ENCODE measurements at places on chromosomes 12 and 14.
A peak's percentile ranks its signal among the peaks of the same experiment; 100 is the strongest.

GRCh38 chr12:5187136-5187535, 143.5 kb downstream of the KCNA5 start:
- no peak for DNase-seq

DNA sequence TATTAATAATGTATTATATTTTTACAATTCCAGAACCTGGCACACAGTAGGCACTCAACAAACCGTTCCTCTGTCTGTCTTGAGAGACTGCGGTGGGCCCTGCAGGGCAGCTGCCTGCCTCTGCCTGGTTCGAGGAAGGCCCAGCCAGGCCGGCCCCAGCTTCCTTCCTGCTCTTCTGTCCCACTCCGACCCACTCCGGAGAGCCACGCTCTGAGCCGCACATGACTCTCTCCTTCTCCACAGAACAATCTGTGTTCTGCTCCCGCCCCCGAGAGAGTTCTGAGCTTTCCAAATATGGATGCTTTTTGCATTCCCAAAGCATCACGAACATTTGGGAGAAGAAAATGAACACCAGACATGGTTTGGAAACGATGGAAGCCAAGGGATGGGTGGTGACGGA, 57.3 kb downstream of the TTC7B start:
- no peak for DNase-seq

GRCh38 chr12:6172862-6173261, 27.3 kb upstream of the CD9 start:
- no peak for DNase-seq

GRCh38 chr12:49807991-49808580, 20.1 kb downstream of the NCKAP5L start:
- no peak for DNase-seq

DNA sequence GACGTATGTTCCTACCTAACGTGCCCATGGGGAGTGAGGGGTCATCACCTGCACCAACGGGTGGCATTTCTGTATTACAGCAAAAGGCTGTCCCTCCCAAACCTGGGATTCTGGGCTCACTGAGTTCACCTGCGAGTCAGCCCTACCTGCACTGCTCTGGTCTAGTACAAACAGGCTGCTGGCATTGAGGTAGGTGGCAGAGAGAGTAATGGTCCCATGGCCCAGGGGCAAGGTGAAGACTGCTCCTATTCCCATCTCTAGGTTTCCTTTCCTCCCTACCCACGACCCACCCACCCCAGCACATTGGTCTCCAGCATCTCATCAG, 421 bp downstream of the SUOX start:
- no peak for DNase-seq

GRCh38 chr14:24880689-24881088, 169.3 kb downstream of the STXBP6 start:
- DNase-seq: no peak

DNA sequence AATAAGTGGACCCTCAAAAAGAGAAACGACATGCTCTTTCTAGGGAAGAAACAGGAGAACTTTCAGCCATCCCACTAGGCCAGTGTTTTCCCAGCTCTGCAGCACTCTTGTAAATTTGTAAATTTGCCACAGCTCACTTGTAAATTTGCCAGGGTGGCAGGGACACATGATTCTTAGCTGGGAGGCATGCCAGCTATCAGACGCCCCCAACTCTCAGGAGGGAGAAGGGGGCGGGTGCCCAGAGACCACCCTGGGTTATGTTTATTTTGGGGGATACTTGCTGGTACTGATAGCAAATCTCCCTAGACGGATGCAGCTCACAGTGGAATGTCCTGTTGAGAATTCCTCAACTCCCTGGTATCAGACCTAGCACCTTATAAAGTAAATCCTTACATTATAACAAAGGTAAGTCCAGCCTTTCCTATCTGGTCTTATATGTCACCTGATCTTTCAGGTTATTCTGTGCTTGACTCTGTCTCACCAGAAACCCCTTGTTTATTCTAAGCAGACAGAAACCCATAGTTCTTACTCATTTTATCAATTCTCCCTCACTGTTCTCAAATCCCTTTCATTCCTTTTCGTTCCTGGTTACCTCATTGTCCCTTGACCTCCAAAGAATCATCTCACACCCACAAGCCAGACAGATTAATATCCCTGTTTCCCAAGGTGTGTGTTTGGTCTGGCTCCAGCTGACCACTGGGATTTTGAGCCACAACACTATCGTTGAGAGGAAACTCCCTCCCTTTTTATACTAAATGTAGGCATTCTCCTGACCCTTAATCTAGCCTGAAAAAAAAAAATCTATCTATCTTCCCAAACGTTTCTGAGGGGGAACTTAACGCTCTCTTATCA, 69.3 kb upstream of the HMGA2 start:
- no peak for DNase-seq

GRCh38 chr14:61511558-61511948, 183.8 kb upstream of the HIF1A start:
- no peak for DNase-seq

DNA sequence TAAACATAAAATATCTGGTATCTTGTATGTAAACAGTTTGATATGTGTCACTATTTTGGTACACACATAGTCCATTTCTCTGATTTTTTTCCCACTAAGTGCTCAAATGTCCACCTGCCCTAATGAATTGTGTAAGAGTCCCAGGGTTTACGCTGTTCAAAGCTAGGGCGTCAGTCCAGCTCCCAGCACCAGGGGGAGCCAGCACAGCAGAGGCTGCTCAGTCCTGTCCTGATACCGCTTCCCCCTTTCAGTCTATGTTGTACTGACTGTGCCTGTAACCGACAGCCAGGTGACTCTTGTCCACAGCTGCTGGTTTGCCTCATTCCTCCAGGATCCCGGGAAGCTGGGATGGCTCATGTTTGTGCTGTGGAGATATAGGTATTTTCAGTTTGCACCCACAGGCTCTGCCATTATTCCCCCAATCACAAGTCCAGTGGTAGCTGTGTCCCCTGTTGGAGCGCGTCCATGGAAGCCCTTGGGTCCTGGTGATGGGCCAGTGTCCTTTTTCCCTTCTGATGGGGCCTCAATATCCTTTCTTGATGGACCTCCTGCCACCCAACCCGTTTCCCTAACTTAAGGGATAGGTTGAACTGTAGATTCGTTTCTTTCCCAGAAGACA, 242.0 kb downstream of the NEDD1 start:
- DNase-seq: peak; percentile 50

DNA sequence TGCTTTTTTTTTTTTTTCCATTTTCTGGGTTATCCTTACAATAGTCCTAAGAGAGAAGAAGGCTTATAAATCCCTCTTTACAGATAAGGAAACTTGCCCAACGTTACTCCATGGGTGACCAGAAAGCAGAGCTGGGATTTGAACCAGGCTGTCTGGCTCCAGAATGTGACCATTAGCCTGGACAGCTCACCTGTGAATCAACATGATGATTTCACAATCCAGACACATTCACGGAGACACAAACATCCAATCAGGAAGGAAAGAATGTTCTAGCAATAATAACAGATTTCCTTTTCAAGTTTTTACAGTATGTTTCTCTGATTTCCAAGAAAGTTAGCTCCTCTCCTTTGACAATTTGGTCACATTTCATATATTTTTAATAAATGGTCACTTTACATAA, 118.3 kb downstream of the GALC start:
- DNase-seq: no peak

- DNase-seq: no peak
These were observed 422.9 kb upstream of the OR4E1 start for GRCh38 chr14:22096514-22096895.

- DNase-seq: no peak
These were observed 247.4 kb downstream of the EFCAB11 start for GRCh38 chr14:89707086-89707485.

DNA sequence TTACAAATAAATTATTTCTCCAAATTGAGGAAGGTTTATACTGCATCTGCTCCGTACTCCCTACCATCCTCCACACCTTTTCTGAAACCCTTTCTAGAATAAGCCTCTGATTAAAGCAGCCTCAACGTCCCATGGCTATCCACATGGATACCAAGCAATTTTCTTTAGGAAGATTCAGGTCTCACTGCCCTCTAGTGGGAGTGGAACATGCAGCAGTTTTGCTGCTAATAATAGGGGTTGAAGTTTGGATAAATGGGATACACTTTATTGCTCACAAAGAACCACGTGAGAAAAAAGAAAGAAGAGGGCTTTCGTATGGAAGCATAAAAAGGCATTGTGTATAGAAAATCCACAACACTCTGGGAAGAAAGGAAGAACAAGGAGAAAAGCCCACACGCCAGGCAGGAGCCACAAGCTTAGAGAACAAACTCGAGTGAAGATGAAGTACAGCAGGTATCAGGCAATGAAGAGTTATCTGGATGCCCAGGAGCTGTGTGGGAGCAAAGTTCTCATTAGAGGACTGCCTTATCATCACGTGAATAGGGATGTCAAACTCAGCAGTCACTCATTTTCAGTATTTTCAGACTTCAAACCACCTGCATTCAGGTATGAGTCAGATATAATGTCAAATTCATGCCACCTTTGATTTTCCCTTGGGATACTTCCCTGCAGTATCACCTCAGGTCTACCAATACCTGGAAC, 45.8 kb downstream of the CCER1 start:
- DNase-seq: no peak

- DNase-seq: no peak
These were observed 48.6 kb upstream of the BCAT1 start for GRCh38 chr12:24997496-24997895.

DNA sequence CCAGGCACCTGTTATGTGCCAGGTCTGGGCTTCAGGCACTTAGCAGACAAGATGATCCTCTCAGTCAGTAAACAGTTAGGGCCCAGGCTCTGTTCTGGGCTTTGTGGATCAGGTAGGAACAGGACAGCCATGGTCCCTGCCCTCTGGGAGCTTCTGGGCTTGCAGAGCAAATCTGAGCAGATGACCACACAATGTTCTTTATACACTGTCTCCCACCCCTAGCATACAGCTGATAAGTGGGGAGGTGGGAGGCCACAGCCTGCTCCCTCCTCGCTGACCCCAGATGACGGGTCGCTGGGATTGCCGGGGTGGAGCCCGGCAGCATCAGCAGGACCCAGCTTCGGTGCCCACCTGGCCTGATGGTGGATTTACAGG, 53.1 kb upstream of the RIN3 start:
- DNase-seq: no peak
